ENCODE measurements at places on chromosomes 5 and 9. TPM values are rescaled to one million over a fixed set of nuclear protein-coding genes. Genes with fewer than 3 reads are reported as not detected.

DNA sequence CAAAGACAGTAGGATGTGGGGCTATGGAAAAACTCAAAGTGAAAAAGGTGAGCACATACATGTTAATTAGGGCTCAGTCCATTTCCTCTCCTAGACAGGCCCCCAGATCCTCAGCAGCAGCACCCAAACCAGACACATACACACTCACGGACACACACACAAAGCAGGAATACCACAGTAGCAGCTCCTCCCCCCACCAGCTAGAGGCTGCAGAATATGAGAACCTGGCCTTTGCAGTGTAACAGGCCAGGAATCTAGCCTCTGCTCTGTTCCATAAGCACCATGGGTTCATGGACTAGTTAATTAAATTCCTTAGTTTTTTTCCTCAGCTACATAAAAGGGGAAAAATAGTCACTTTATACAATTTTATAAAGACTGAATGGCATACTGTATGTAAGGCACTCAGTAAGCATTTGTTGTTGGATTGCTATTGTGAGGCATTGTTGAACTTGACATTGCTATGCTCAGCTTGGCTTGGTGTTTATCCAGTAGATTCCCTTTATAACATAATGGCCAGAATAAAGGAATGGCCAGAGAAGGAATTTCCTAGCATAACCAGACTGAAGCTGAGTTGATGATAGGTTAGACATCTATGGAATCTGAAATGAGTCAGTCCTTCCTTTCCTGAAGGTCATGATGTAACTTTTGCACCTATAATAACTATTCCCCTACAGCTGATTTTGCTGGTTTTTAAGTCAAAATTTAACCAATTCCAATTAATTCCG lies 186.8 kb downstream of the SEMA5A start:
- DNase-seq = no peak

DNA sequence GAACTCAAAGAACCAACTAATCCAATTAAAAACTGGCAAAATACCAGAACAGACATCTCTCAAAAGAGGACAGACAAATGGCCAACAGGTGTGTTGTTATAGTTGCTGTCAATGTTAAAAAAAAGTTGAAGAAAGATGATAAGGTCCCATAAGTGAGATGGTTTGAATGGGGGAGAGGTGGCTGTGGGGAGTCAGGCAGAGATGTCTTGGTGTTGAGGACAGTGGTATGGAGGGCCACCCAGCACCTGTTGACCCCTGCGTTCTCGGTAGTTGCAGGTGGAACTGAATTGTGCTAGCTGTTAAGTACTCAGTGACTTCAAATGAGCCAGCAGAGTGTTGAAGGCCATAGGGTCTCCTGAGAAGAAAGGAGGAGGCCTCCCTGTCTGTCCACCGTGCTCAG lies 55.9 kb upstream of the PITX1 start:
- no peak for DNase-seq

DNA sequence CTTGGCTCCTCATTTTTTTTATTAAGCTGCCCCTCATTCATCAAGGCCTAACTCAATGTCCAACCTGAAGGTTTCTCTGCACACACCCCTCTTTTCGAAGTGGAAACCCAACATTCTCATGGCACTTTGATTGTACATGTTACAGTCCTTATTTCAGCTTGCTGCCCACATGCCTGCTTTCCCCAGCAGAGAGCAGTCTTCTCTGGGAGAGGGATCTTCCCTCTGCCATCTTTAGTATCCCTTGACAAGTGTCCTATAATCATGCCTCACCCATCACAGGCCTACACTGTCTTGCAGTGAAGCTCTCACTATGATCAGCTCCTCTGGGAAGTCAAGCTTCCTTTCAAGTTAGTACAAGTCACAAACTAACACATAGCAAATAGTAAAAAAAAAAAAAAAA lies 175.1 kb downstream of the ACER2 start:
- no peak for DNase-seq

DNA sequence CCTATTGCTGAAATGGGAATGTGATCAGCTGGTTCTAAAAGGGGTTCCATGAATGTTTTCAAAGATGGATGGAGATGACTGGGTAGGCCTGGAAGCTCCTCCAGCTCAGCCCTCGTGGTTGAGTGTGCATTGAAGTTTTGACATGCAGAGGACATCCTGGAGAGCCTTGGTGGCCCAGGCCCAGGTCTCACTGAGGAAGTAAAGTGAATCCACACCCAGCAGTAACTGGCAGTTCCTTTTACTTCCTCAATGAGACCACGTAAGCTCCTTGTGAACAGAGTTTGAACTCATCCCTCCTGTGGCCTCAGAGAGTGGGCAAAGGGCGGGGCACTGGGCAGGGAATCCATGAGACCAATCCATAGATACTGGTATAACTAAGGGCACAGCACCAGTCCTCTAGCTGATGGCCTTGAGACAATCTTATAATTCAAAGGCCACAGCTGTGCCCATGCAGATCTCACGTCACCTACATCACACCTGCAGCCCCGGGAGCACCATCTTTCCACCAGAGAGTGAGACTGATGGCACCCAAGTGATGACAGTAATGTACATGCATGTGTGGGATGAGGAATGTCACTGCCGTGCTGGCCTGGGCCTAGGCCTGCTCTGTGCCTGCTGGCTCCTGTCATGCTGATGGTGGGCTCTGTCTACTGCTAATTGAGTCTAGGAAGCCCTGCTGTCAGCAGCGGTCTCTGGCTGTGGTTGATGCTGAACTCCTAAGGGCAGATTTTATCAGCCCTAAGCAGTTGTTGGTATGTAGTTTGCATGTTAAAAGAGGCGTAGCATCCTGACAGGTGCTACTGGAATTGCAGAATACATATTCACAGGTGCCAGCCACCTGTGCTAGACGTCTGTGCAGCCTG lies 257.8 kb downstream of the FSTL4 start:
- no peak for DNase-seq

DNA sequence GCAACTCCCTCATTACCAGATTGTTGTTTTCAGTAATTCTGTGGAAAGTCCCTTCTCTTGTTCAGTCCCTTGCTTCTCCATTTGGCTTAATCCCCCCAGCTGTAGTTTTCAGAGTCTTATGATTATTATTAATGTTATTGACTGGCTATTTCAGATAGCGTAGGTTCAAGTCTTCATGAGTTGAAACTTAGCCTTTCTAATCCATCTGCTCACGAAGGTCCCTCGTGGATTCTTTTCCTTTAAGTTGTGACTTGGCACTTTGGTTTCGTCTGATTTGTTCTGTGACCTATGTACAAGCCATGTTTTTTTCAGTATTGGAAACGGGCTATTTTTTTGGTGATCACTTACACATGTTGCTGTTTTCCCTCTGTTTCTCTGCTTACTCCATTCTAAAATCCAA lies 260.3 kb downstream of the TMEM167A start:
- no peak for DNase-seq

- no peak for DNase-seq
Measured at GRCh38 chr5:766666-767431, 17.7 kb downstream of the ZDHHC11B start.

DNA sequence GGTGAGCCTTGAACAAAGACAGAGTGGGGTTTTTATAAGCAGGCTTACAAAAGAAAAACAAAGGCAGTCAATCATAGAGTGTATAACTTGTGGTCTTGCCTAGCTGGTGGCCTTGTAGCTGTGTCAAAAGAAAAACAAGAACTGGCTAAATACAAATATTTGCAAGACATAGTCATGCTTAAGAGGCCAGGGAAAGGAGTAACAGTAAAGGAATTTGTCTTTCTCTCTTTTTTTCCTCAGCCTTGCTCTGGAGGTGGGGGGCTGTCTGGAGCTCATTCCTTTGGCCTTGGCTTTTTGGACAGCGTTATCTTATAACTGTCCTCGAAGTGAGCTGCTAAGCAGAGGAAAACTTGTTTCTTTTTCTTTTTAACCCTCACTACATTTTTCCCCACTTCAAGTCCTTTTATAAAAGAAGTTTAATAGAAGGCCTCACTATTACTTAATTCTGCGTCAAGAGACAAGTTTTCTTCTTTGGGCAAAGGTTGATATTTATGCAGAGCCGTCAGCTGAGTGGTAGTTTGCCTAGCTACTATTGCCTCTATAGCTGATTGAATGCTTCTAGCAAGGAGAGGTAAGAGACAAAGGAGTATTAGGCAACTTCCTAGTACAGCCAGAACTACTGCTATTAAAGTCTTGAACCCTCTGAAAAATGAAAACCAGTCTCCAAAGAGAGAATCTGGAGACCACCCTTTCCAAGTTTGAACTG lies 14.3 kb downstream of the CEL start:
- no peak for DNase-seq

- no peak for DNase-seq
Measured at GRCh38 chr5:77761606-77762005, 14.5 kb downstream of the TBCA start.

GRCh38 chr9:70412832-70413463 lies 1.5 kb downstream of the KLF9 start:
- DNase-seq = no peak

GRCh38 chr5:175658299-175659145 lies 651 bp downstream of the HRH2 start:
- DNase-seq = no peak

DNA sequence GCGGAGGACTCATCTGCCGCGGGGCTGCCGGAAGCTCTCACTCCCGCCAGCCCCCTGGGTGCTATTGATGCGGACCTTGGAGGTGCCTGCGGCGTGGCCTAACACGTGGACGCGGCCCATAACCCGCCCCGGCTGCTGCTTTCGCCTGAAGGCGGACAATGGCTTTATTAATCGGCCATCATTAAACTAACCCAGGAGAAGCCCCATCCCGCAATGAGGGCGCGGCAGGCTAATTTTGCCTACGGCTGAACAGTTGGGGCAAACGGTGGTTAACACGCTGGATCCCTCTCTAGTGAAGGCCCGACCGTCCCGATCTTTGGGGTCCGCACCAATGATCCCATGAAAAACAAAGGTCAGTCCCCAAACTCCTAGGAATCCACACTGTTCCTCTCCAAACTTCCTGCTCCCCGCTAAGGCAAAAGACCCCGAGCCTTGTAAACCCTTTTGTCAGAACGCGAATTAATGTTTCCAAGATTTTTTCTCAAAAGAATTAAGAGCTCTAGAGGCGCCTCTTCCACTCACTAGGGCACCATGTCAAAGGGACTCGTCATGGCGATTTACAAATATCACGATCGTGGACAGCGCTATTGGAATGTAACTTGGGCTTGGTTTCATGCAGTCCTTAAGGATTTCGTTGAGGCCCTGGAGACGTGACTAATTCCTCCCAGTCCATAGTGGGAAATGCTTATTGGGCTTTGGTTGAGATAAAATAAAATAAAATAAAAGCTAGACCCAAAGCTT lies 193.1 kb downstream of the MEF2C start:
- no peak for DNase-seq

DNA sequence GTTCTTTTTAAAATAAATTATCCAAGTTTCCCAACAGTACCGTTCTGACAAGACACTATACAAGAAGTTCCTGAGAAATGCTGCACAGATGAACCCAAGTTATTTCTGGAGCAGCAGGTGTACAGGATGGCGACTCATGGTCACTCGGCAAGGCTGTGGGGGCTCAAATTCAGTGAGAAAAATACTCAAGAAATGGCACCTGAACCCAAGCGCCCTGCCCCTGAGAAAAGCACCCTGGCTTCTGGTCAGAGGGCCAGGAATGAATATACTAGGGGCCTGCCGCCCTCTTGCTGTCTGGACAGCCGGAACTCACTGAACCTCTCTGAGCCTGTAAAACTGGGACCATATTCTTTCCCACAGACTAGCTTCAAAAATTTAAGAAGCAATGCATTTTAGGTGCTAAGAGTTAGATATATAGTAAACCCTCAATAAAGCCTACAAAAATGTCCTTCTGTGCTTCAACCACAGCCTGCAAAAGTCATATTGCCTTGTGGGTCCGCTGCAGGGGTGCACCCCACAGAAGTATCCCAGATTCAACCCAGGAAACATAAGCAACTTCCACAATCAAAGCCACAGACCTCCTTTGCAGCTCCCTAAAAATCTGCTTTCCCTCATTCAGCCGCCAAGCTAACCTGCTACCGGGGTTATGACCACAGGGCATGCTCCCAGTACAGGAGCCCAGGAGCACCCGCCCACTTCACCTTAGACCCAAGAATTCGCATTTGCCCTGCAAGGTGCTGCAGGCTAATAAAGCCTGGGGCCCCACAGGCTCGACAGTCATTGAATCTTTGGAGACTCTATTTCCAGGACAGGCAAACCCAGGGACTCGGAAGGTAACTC lies 1.4 kb downstream of the RAPGEF1 start:
- DNase-seq = no peak

DNA sequence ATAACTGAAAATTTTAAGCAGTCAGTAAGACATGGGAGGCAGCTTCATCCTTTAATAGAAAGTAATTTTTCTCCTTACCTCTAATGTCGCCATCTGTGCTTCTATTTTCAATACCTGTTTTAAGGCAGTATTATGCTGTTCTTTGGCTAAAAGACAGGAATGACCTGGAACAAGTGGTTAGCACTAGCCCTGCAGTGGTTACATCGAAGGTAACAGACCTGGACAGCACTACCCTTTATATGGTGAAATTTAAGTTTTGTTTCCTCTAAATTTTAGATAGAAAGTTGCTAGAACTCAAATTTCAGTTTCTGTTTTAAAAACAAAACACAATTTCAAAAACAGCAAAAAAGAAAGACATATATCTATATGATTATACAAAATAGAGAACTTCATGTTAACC lies 534.1 kb upstream of the CDH6 start:
- DNase-seq = no peak

GRCh38 chr9:130892477-130893304 lies 3.9 kb downstream of the QRFP start:
- no peak for DNase-seq

- no peak for DNase-seq
Measured at GRCh38 chr9:131841765-131842318, 102.0 kb upstream of the RAPGEF1 start.

Gene CCDC192
- not detected for total RNA-seq

Gene TEX10
- total RNA-seq = 26.5 TPM

Gene LCN6
- not detected for total RNA-seq

Gene FOXD4L3
- total RNA-seq = not detected

Gene SMIM33
- total RNA-seq = not detected

Gene IFNK
- total RNA-seq = not detected

Gene PCDHGA4
- 0.34 TPM for total RNA-seq

Gene EIF4EBP3
- 14.4 TPM for total RNA-seq

Gene ZNF608
- 22.0 TPM for total RNA-seq
